ENCODE measurements at places on chromosomes 16 and 17. TPM values are rescaled to one million over a fixed set of nuclear protein-coding genes. Genes with fewer than 3 reads are reported as not detected.

DNA sequence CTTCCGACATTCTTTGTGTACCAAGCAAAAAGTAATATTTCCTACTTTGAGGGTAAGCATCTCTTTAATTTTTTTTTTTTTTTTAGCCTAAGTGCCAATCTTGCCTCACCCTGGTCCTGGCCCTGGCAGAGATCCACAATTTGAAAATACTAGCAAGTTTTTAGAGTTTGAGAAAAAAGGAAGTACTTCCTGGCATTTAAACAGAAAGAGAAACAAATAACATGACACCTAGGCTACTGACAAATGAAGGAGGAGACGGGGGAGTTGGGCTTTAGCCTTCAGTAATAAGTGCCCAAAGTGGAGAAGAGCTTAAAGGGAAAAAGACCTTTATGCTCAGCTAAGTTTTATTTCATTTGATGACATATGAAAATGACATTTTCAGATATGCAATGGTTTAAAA lies 92.8 kb downstream of the HS3ST3A1 start:
- peaks cover 15% of the 10 kb centered on the region for H3K27me3 ChIP-seq
- H3K36me3 ChIP-seq, result no peaks in the 10 kb centered on the region
- H3K4me3 ChIP-seq, result peak overlapping the region; percentile 15
- H3K27ac ChIP-seq, result peak overlapping the region; percentile 3
- no peak for DNase-seq

DNA sequence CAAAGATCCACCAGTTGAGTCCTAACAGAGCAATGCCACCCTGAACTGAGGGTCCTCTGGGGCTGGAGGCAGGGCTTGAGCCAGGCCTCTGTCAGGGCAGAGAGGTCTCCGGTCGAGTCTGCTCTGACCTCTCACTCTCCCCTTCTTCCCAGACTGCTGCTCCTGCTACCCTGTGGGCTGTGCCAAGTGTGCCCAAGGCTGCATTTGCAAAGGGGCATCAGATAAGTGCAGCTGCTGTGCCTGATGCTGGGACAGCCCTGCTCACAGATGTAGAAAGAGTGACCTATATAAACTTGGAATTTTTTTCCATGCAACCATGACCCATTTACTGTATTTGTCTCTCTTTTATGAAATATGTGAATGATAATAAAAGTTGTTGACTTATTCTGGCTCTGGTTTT lies 2.4 kb upstream of the MT1B start:
- H3K27me3 ChIP-seq, result peaks cover 38% of the 10 kb centered on the region
- no peaks in the 10 kb centered on the region for H3K36me3 ChIP-seq
- no peak overlapping the region for H3K27ac ChIP-seq

DNA sequence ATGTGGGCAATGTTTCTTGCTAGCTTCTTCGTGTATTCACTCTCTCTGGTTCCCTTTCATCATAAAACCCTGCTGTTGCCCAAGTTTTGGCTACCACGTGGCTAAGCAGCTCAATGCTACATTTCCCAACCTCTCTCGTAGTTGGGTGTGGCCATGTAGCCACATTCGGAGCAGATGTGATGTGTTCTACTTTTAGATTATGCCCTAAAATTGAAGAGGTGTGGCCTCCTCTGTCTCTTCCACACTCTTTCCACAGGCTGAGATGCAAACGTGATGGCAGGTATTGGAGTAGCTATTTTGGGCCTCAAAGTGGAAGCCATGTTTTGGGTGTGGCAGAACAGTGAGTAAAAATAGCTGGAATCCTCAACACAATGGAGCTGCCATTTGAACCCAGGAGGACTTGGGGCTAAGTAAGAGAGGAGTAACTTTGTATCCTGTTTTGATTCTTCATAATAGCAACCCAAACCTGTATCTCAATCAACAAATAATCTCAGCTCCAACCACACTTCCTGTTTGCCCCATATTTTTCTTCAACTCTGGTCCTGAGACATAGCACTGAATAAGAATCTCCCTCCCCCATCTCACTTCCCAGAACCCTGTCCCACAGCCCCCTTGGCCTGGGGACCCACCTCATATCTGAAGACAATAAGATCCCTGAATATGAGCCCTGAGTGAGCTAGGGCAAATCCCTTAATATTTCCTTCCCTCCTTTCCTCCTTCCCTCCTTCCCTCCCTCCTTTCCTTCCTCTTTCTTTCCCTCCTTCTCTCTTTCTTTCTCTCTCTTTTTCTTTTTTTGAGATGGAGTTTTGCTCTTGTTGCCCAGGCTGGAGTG lies 4.0 kb downstream of the NUPR1 start:
- peak overlapping the region; percentile 56 for H3K27ac ChIP-seq
- no peaks in the 10 kb centered on the region for H3K36me3 ChIP-seq
- no peak overlapping the region for H3K4me3 ChIP-seq
- peaks cover 25% of the 10 kb centered on the region for H3K4me1 ChIP-seq
- H3K27me3 ChIP-seq, result no peaks in the 10 kb centered on the region

The MEOX1 gene
- 0.37 TPM for total RNA-seq

DNA sequence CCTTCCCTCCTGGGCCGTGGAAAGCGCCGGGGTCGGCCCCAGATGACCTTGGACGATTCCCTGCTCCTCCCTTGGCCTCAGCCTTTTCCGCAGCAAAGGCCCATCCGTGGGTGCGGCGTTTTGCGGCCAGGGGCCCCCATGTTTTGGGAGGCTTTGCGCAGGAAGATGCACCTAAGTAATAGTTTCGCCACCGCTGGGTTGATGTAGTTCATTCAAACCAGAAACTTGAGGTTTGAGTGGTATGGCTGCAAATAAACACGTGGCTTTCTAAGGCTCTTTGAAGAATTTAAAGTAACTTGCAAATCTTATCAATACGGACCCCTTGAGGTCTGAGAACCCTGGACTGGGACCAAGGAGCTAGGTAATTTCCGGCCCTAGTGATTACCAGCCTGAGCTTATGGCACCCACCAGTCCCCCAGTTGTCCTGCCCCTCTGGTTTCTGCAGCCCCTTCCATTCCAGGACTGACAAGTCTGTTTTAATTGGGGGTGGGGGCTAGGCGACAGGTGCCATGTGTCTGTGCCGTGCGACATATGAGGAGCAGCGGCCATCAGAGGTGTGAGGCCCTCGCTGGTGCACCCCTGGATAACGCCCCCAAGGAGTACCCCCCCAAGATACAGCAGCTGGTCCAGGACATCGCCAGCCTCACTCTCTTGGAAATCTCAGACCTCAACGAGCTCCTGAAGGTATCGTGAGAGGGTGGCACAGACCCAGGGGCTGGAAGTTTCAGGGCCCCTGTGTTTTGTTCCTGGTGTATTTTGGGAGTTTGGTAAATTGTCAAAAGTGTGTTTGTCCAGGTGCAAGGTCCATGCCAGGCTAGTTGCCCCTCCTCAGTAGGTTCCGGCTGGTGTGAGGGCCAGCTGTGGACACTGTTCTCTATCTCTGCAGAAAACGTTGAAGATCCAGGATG lies 834 bp downstream of the MRPL12 start:
- DNase-seq, result peak; percentile 18
- H3K27ac ChIP-seq, result peak overlapping the region; percentile 38
- H3K36me3 ChIP-seq, result peaks cover 22% of the 10 kb centered on the region
- no peaks in the 10 kb centered on the region for H3K27me3 ChIP-seq

All from activated T-cell treated with anti-CD3 and anti-CD28 coated beads, Interleukin-2, amount 50 U/mL, for 72 hours (primary cell).